ENCODE measurements at places on chromosomes 1 and 21. TPM values are rescaled to one million over a fixed set of nuclear protein-coding genes. Genes with fewer than 3 reads are reported as not detected.

DNA sequence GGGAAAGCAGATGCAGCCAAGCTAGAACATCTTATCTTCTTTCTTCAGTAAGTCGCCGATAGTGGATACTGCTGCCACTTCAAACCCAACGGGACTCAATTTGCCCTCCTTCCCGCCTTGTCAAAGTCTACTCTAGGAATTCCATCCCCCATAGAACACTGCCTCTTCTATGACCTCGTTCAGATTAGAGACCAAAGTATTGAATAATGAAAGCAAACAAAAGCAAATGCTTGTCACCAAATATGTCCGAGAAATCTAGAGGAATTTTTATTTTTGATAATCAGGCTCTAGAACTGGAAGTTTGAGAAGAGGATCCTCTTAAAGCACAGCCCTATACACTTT lies 853 bp upstream of the RRAGC start:
- H3K4me3 ChIP-seq, result peak overlapping the region; percentile 89
- peaks cover 23% of the 10 kb centered on the region for H3K36me3 ChIP-seq
- peak overlapping the region; percentile 74 for H3K27ac ChIP-seq
- no peak for DNase-seq
- peaks cover 36% of the 10 kb centered on the region for H3K4me1 ChIP-seq
- no peaks in the 10 kb centered on the region for H3K27me3 ChIP-seq

GRCh38 chr21:29187944-29188343 lies 57.5 kb downstream of the MAP3K7CL start:
- no peak overlapping the region for H3K27ac ChIP-seq
- no peak overlapping the region for H3K4me3 ChIP-seq
- H3K4me1 ChIP-seq, result no peaks in the 10 kb centered on the region
- no peaks in the 10 kb centered on the region for H3K27me3 ChIP-seq
- no peak for DNase-seq

- no peak overlapping the region for H3K27ac ChIP-seq
- no peaks in the 10 kb centered on the region for H3K27me3 ChIP-seq
- no peak for DNase-seq
- H3K4me1 ChIP-seq, result no peaks in the 10 kb centered on the region
Measured at GRCh38 chr1:117452216-117452615, 85.0 kb downstream of the MAN1A2 start.

Gene OR2T5
- not detected for total RNA-seq

Gene PIK3R3
- total RNA-seq, result 6.7 TPM

Gene ZFYVE9
- 0.29 TPM for total RNA-seq

Gene S100A7
- not detected for total RNA-seq

All from activated CD8-positive, alpha-beta memory T cell treated with anti-CD3 and anti-CD28 coated beads, Interleukin-2, amount 10 ng/mL, durations not matched to agents 7 days and 5 days (primary cell).